Urinary bladder (tissue), 4 donors: ENCODE measurements at places on chromosomes 2 and 18. TPM values are rescaled to one million over a fixed set of nuclear protein-coding genes. Genes with fewer than 3 reads are reported as not detected.

Gene TDRD15
- 3.8 TPM for total RNA-seq

Gene CFAP65
- total RNA-seq = not detected

Gene SCTR
- total RNA-seq = not detected

Gene TMEM37
- 1.1 TPM for total RNA-seq

Gene SLC8A1
- total RNA-seq = 280 TPM

Gene OTOF
- total RNA-seq = 0.32 TPM

Gene CRYGD
- 0.95 TPM for total RNA-seq

Gene ANKRD30B
- not detected for total RNA-seq

Gene CPS1
- 1.3 TPM for total RNA-seq

Gene CAB39
- total RNA-seq = 90.5 TPM

Gene IL36G
- total RNA-seq = not detected

Gene UBE2F
- 25.9 TPM for total RNA-seq

Gene PMAIP1
- 1.6 TPM for total RNA-seq

Gene TMEM163
- total RNA-seq = 1.6 TPM

Gene UBXN2A
- 33.6 TPM for total RNA-seq

Gene HRH4
- total RNA-seq = 0.26 TPM

Gene SKOR2
- not detected for total RNA-seq

Gene GPAT2
- 1.8 TPM for total RNA-seq

Gene TUBA3E
- total RNA-seq = not detected

Gene EPG5
- 39.8 TPM for total RNA-seq

Gene ABCG5
- not detected for total RNA-seq
